ENCODE measurements at places on chromosomes 12 and 14.

DNA sequence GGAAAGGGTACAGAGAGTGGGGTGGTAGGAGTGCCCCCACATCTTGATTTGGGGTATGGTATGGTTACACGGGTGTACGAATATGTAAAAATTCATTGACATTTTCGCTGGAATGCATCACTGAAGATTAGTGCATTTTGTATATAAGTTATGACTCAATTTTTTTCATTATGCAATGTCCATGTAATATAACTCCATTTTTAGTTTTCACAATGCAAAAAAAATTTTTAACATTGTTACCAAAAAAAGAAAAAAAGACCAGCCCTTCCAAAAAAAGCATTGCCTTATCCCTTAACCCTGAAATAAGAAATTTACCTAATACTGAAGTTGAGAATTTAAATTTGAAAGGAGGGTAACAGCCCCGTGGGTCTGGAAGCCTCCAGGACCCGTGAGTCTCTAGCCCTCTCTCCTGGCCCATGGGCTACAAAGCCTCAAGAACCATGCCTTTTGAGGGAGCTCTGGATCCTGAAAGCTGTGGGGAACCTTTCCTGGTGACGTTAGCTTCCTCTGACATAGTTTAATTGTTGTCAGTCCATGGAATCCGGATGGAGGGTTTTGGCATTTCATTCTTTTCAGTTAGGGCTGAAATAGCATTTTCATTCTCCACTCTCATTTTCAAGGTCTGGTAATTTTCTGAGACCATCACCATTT is 55.6 kb upstream of the ACTN1 start:
- DNase-seq, result no peak

DNA sequence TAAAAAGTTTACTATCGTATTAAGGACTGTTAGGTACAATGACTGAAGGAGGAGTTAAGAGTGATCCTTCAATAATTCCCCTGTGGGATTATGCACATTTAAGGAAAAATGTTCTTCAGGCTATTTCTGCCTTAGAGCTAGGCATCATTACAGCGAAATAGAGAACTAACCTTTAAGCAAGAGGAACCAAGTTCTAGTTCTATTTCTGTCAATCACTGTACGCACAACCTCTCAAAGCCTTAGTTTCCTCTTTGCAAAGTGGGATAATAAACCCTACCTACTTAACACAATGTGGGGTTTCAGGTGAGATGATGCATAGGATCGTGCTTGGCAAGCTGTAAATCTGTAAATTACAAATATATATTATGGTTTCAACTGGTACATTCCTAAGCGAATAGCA is 15.4 kb downstream of the NTF3 start:
- DNase-seq, result no peak

GRCh38 chr14:52112336-52113018 is 43.6 kb upstream of the NID2 start:
- no peak for DNase-seq

- no peak for DNase-seq
Observed at GRCh38 chr14:71175491-71175890, 268.2 kb downstream of the PCNX1 start.

GRCh38 chr12:87982208-87982607 is 47.0 kb downstream of the C12orf50 start:
- no peak for DNase-seq

GRCh38 chr12:66453844-66454243 is 151.6 kb downstream of the HELB start:
- no peak for DNase-seq

DNA sequence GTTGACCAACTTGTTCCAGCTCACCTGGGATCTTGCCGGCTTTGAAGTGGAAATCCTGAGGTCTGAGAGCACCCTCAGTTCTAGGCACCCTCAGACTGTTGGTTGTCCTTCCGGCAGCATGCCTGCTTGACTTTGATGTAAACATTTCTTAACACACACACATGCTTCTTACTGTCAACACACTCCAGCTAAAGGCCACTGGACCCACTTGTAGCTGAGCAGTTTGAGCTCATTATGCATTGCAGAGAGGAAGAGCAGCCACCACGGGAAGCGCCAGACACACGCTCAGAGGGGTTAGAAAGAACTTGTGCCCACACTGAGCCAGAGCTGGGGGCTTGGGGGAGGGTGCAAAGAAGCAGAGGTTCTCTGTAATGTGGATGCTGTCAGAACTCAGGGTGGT is 55.8 kb downstream of the TNFAIP2 start:
- DNase-seq, result no peak

DNA sequence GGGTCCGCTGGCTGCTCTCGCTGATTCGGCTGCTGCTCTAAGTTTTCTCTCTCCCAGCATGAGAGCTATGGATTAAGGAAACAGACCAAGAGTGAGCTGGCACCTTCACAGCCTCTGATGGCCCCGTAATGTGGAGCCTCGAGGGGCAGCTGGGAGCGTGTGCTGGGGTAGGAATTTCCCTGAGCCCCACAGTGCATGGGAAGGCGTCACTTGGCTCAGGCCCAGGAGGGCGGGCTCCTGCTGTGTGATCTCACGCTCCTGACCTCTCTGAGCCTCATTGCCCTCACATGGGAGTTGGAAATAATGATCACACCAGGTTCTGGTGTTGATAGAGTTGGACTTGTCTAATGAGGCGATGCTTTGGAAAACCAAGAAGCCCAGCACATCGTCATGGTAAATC is 238.6 kb upstream of the CRY1 start:
- no peak for DNase-seq

GRCh38 chr14:106848330-106849121 is 1322.1 kb downstream of the TMEM121 start:
- no peak for DNase-seq

DNA sequence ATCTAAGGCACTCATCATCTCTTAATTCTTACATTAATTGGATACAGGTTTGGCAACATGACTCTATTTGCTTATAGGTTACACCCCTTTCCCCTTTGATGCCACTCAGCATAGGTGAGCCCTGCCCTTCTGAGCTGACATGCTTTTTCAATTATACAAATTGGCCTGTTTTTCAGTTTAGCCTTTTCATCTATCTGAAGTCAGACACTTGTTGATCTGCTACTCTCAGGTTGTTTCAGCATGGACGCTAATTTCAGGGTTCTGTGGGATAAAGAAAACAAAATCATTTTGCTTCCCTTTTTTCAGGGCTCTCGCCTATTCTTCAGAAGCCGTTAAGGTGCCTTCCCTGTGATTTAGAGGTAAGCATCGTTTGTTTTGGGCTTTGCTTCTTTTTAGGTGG is 55.3 kb downstream of the DACT1 start:
- DNase-seq, result no peak

DNA sequence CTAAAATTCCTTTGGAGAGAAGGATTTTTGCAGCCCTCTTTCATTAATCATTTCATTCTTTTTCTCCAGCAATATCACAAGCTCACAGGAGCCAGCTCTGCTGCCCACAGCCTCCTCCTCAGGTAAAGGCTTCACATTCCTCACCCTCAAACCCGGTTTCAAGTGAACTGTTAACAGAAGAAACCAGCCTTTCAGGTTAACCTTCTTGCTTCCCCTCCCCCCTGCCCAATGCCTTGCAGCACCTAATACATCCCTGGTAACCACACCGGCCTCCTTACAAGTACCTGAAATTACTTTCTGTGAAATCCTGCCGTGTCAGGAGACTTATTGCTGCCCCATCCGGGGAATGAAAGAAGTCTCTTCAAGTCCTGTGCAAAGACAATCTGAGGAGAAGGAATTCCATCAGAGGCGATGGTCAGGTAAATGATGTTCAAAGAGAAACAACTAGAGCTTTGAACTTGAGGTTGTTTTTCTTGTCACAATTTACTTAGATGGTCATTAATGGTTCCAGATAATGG is 111.2 kb downstream of the MYRFL start:
- peak; percentile 19 for DNase-seq

GRCh38 chr12:123850246-123851134 is 88.4 kb downstream of the DNAH10 start:
- no peak for DNase-seq

DNA sequence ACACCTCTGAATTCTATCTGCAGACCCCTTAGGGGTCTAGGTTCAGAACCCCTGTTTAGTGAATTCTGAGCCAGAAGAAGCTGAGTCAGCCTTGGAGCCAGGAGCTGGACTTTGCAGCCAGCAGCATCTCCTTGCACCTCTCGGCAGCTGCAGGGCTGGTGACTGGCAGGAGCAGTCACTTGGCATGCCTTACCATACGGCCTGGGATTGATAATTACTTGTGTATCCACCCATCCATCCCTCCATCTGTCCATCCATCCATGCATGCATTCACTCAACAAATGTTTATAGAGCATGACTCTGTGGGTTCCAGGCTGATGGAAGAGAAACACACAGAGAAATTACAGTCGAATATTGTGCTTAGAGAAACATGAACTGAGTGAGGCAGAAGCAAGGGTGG is 67.5 kb upstream of the PRIMA1 start:
- no peak for DNase-seq

DNA sequence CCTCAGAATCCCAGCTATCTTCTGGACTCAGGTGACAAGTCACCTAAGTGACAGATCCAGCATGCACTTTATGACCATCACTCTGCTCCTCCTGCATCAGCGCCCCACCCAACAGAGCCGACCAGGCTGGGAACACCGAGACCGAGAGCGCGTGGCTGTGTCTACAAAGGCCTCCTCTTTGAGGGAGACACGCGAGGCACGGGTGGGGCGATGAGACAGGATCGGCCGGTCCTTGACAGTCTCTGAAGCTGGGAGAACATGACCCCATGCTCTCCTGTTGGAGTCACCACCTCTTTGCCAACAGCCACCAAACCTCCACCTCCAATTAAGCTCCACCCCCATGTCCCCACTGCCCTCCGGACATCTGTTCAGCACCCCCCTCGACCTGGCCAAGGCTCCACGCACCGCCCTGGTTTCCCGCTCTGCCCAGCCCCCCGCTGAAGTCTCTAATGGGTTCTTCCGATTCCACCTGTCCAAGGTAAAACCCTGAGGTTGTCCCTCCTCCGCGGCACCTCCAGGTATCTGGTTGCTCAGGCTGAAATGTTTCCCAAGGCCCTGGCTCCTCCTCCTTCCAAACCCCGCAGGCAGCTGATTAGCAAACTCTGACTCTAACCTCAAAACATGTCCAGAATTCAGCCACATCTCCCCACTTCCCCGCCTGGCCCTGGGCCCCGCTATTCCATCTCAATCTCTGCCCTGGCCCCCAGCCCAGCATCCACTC is 31.5 kb downstream of the HSP90AA1 start:
- DNase-seq, result no peak

DNA sequence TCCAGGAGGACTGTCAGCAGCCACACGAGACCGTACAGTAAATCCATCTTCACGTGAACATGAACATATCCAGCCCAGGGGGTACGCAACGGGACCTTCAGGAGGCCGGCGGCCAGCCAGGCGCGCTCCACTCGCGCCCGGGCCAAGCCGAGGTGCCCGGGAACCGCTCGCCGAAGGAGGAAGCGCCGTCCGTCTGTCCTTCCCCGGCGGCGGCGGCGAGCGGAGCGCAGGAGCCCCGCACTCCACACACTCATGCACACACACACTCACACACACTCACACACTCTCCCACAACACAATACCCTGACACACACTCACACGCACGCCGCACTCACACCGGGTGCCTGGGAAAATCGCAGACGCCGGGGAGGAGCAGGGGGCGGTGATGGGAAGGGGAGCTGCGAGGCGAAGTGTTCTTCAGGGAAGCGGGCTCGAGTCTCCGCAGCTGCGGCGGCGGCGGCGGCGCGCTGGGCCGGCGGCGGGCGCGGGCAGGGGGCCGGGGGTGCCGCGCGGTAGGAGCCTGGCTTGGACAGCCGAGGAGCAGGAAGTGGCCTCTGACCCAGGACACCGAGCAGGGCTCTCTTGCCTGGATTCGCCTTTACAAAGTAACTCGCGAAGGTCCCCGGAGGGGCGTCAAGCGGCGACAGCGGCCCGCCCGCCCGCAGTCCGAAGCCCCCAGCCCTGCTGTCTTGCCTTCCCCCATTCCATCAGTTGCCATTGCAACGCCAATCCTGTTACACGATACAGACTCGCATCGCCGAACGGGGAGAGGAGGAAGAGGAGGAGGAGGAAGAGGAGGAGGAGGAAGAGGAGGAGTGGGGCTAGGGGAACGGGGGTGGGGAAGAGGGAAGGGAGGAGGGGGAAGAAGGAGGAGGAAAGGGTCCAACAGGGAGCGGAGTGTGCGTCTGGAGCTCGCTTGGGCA is 601 bp downstream of the MDGA2 start:
- peak; percentile 29 for DNase-seq

DNA sequence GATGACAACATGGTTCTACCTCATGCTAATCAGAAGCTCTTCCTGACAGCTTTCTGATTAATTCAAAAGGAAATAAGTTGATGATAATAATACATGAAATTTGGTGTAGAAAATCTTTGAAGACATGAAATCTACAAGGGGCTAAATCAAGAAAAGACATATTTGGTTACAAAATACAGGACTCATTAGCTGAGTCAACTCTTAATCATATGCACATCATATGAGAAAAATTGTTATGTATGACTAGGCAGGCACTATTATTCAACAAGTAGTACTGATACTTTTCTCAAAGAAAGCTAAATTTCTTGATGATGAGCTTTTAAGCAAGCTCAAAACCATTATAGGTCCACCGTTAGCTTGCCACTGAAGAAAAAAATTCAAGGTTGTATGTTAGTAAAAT is 7.1 kb downstream of the ABCC9 start:
- no peak for DNase-seq

DNA sequence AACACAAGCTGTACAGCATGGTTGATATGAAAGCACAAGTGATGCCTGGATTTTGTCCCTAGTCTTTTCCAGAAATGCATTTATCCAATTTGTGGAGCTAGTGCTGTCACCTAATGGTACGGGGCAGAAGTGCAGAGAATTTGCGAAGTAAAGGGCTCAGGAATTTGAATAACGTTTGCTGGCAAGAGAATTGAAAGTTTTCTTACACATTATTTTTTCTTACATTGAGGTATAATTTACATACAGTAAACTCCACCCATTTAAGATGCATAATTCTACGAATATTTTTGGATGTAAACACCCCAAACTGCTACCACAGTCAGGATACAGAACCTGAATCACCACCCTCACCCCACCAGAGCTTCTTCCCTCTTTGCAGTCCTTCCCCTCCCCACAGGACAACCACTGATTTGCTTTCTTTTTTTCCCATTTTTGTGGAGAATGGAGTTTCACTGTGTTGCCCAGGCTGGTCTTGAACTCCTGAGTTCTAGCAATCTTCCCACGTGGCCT is 3.5 kb downstream of the AICDA start:
- DNase-seq, result peak; percentile 35

DNA sequence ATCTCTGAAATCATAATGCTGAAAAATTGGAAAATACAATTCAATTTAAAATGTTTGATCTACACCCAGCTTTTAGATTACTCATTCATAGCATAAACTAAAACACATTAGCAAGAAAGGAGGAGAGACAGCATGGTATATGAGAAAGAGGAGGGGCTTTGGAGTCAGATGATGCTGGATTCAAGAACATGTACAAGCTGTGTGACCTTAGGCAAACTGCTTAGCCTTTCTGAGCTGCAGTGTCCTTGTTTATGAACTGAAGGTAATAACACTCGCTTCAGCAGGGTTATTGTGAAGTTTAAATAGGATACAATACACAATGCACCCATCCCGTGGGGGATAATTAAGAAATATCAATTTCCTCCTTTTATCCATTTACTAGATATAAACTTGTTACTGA is 79.2 kb downstream of the MAP1LC3B2 start:
- no peak for DNase-seq
